H1 (cell line): ENCODE measurements at places on chromosomes 5 and 9. TPM values are rescaled to one million over a fixed set of nuclear protein-coding genes. Genes with fewer than 3 reads are reported as not detected.

Gene NXNL2
- total RNA-seq: 1.9 and 2.1 TPM in 2 replicates

GRCh38 chr5:35853631-35854030, 3.1 kb upstream of the IL7R start:
- no peaks in the 10 kb centered on the region for H3K27me3 ChIP-seq
- no peak for DNase-seq
- no peak overlapping the region for H3K27ac ChIP-seq
- no peaks in the 10 kb centered on the region for H3K36me3 ChIP-seq
- H3K4me1 ChIP-seq: no peaks in the 10 kb centered on the region
- H3K4me3 ChIP-seq: no peak overlapping the region

DNA sequence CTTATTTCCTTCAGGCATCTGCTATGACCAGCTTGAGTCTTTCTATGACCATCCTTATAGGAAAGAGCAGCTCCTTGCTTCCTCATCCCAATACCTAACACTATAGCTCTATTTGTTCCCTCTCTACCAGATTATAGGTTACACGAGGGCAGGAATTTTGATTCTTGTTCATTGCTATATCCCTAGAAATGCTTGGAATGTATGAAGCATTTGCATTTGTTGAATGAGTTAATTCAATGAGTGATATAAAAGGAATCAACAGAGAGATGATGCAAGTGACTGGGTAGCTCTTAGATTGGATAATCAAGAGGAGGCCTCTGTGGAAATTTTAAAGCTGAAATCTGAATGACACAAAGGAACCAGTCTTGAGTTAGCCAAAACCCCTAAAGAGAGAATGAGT, 13.9 kb downstream of the ZCCHC9 start:
- DNase-seq: no peak
- H3K27ac ChIP-seq: no peak overlapping the region
- H3K4me1 ChIP-seq: peaks cover 3% of the 10 kb centered on the region

DNA sequence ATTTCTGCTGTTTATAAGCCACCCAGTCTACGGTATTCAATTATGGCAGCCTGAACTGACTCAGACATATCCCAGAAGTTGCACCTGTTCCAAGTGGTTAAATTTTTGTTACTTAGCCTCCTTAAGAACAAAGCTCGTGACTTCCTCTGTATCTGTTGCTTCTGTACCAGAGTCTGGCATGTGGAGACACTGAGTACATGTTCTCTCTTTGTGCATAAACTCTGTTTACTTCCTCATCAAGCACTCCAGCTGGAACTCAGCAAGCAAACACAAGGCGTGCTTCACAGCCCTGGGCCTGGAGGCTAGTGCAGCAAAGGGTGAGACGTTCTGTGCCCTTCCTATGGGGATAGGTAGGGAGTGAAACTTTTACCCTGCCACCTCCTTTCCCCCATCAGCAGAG, 19.0 kb downstream of the C9orf152 start:
- no peaks in the 10 kb centered on the region for H3K4me1 ChIP-seq
- no peaks in the 10 kb centered on the region for H3K36me3 ChIP-seq
- DNase-seq: no peak
- H3K27ac ChIP-seq: no peak overlapping the region

GRCh38 chr5:595285-595875, 16.8 kb upstream of the CEP72 start:
- H3K4me1 ChIP-seq: no peaks in the 10 kb centered on the region
- DNase-seq: no peak
- no peaks in the 10 kb centered on the region for H3K36me3 ChIP-seq
- no peaks in the 10 kb centered on the region for H3K27me3 ChIP-seq
- H3K27ac ChIP-seq: no peak overlapping the region
